Stimulated activated CD4-positive, alpha-beta T cell treated with anti-CD3 and anti-CD28 coated beads, TNF-alpha, amount 100 ng/mL, for 24 hours (primary cell): ENCODE measurements at places on chromosomes 7 and 10.

GRCh38 chr7:120996988-120997345 lies 8.5 kb downstream of the CPED1 start:
- no peak for DNase-seq

- no peak for DNase-seq
Measured at GRCh38 chr7:99146979-99147378, 3.1 kb upstream of the SMURF1 start.

DNA sequence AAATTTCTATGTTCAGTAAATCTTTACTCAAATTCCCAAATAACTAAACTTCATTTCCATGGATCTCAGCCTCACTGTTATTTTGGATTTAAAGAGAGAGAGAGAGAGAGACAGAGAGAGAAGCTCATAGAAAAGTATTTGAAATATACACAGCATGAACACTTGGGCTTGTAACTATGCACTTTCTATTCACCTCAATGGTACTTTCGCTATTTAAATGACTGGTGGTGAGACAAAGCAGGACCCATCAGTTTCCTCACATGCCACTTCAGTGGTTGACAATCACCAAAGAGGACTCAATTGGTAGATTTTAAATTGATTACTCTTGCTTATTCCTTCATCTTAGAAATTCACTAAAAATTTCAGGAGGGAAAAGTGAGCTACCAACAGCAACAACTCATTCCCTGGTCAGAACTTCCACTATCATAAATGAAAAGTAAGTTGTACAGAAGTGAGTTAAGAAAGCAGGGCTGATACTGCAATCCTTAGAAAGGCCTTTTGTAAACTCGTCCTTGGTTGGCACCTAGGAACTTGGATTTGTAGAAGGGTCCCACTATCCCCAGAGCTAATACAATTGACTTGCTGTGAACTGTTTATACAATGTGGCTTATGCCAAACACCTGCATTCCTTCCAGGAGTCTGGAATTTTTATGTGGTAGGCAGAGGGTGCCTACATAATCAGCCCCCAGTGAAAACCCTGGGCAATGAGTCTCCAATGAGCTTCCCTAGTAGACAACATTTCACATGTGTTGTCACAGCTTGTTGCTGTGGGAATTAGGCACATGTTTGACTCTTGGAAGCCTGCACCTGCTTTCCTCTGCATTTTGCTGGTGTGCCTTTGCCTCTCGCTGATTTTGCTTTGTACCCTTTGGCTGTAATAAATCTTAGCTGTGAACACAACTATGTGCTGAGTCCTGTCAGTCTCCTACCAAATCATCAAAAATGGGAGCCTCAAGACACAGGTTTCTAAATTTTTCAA lies 10.8 kb downstream of the ERLIN1 start:
- no peak for DNase-seq

DNA sequence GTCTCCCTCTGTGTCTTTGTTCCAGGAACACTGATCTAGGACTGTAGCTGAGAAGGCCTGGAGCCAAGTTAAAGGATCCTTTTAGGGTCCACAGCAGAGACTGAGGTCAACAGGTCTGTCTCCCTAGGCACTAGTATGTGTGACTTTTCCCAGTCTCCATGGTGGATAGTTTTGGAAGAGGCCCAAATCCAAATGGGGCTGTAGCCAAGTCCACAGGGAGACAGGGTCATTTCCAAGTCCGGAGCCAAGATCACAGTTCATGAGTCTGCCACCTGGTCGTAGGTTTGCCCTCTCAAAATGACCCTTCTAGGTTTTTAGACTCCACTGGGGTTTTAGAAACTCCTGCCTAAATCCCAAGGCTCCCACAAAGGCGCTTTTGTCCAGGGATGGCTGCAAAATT lies 16.8 kb downstream of the ZNF277 start:
- DNase-seq = no peak

GRCh38 chr10:3651969-3652653 lies 132.9 kb downstream of the KLF6 start:
- no peak for DNase-seq

- DNase-seq = no peak
Measured at GRCh38 chr10:25934621-25935139, 651 bp downstream of the MYO3A start.

DNA sequence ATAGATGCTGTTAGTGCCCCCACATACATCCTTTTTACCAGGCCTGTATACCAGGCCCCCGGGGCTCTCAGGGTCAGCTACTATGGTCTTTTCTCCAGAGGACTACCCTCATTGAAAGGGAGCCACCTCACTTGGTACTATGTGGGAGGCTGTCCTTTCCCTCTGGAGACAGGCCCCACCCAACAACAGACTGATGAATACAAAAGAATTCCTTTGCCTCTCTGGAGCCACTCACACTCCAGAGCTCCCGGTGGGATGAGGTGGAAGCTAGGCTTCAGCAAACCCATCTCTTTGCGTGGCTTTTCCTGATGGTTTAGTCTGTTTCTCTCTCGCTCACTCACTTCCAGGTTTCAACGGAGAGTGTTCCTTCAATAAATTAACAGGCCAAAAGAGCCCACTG lies 30.3 kb downstream of the ANKMY2 start:
- DNase-seq = no peak
